ENCODE measurements at places on chromosomes 13 and 19.

DNA sequence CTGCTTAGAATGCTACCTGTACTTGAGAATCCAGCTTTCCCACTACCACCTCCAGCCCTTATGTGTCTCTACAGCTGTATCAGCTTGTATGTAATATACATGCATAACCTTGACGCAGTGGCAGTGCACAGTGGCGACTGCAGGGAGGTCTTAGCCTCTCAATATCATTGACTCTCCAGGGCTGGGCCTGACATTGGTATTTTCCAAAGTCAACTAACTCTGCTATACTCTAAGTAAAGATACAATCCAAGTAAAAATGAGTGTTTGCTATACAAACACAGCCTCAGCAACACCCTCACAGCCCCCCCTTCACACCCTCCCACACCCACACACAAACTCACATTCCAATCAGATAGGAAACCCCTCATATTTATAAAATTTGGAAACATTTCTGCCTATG is 6.7 kb upstream of the UBL3 start:
- DNase-seq, result no peak

DNA sequence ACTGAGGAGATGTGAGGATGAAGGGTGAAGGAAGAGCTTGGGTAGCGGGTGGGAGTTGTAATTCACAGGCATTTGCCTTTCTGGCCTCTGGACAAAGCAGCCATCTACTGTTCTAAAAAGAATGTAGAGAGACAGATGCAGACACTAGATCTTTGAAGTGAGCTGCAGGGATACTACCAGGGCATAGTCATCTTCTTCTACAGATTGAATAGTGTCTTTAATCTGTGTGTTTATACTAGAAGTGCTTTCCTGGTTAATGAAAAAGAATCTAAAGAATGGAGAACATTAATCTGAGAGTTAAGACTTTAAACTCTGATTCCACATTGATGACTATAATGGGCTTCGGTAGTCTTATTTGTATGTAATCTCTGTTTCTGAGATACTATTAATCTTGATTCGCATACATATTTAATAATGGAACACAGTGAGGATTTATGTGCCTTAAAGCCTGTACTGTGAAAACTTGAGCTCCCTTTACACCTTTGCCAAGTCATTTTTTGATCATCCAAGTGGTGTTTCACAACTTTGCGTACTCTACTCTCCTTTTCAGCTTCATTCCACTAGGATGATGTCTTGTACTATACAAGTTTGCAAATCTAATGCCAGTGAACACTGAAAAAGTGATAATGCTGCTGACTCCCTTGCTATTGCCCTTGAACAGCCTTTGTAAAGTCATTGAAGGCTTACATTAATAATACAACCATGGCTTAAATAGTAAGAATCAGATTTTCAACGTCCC is 2199.4 kb upstream of the PCDH20 start:
- no peak for DNase-seq

GRCh38 chr19:30878495-30878894 is 470.7 kb downstream of the TSHZ3 start:
- DNase-seq, result no peak

DNA sequence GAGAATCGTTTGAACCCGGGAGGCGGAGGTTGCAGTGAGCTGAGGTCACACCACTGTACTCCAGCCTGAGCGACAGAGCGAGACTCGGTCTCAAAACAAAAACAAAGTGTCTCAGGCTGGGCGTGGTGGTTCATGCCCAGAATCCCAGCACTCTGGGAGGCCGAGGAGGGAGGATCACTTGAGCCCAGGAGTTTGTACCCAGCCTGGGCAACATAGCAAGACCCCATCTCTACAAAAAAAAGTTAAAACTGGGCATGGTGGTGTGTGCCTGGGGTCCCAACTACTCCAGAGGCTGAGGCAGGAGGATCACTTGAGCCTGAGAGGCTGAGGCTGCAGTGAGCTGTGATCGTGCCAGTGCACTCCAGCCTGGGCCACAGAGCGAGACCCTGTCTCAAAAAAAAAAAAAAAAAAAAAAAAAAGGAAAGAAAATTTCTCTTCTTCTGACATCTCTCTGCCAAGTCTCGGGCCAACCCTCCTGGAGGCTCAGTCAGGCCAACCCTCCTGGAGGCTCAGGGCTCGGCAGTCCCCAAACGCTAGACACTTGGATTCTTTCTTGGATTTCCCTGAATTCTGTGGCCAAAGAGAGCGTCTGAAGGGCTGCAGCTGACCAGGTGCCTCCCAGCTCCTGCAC is 26.3 kb downstream of the ARID3A start:
- DNase-seq, result no peak

- DNase-seq, result no peak
Observed at GRCh38 chr19:13103581-13104359, 1.1 kb upstream of the LYL1 start.

- DNase-seq, result peak; percentile 80
Observed at GRCh38 chr19:1112268-1113029, 8.7 kb downstream of the GPX4 start.

GRCh38 chr13:20980430-20980829 is 77.9 kb upstream of the XPO4 start:
- DNase-seq, result no peak

DNA sequence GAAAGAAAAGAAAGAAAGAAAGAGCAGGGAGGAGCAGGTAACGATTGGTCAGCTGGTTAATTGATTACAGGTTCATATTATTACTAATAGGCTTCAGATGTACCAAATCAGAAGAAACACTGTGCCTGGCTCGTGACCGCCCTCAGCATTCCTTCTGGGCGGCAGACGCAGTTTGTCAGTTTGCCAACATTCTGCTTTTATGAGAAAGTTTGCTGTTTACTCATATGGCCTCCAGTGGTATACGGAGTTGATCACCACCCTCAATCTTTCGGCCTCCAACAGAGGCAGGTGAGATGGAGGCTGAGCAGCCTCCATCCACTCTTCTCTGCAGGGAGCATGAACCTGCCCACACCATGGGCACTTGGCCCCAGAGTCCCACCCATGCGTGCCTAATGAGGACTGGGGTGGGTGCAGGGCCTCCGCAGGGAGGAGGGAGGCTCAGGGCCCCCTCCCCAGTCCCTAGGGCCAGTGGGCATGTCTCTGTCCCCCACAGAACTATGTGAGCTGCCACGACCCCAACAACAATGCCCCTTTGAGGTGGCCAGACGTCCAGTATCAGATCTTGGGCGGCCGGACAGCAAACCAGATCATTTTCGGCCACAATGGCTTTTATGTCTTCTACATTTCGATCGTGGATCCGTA is 8.8 kb downstream of the PRR22 start:
- DNase-seq, result peak; percentile 54

GRCh38 chr19:12202250-12202649 is 39.4 kb downstream of the ZNF136 start:
- peak; percentile 15 for DNase-seq

GRCh38 chr13:89746554-89746953 is 1600.9 kb upstream of the MIR17HG start:
- DNase-seq, result no peak

DNA sequence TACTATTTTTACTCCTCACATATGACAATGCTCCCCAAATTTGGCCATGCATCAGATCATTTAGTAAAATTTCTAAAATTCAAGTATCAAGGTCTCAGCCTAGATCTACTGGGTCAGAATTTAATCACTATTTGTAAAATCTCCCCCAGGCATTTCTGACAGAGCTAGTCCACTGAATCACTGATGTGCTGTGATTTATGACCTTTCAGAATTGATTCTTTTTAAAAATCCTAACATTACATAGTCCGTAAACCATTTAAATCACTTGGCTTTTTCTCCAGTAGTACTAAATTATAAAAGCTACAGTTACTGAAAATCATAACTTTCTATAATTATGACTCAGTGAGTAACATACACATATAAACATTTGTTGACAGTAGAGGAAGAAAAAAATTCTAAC is 92.8 kb upstream of the RAP2A start:
- no peak for DNase-seq

DNA sequence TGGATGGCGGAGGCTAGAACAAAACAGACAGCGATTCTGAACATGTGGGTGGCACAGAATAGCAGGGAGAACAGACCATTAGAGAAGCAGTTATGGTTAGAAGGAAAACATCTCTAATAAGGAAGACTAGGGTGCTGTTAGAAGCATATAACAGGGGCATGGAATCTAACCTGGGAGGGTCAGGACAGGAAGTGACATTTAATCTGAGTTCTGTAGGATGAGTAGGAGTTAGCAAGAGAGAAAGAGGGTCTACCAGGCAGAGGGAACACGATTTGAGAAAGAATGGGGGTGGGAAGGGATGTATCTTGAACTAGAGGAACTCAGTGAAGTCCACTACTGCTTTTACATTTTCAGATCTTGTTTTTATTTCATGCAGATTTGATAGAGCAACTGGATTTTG is 48.6 kb downstream of the B3GLCT start:
- DNase-seq, result no peak

GRCh38 chr19:6062274-6062673 is 48.0 kb downstream of the RFX2 start:
- no peak for DNase-seq

DNA sequence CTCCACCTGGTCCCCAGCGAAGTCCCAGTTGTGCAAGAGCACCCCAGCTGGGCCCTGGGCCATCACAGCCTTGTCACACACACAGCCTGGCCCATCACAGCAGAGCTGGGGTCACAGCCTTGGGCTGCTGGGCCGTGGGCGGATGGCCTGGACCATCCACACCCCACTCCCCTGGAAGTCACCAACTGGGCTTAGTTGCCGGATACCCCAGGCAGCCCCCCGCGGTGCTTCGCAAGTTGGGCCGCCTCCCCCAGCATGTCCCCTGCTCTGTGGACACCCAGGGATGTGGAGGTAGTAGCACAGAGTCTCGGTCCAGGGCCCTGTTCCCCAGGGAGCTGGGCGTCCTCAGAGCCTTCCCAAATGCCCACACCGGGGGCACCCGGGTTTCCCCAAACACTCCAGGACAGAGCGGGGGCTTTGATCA is 4.5 kb upstream of the ZNF554 start:
- no peak for DNase-seq

DNA sequence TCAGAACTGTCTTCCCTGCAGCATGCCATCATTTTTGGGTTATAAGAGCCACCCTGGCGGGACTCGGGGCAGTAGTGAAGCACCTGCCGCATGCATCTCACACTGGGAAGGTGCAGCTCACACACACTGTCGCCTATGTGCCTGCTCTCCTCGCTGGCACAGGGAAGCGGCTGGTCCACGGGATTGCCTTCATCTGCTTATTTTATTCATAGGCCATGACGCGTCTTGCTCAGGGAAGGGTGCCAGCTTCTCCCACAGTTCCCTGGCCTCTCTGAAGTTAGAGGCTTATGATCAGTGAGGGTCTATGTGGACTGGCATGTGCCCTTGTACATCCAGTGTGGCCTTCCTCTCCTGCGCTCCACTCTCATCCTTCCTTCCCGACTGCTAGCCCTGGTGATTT is 150.0 kb downstream of the KLF12 start:
- DNase-seq, result no peak

- peak; percentile 40 for DNase-seq
Observed at GRCh38 chr19:44685877-44686276, 13.1 kb upstream of the CEACAM16 start.

DNA sequence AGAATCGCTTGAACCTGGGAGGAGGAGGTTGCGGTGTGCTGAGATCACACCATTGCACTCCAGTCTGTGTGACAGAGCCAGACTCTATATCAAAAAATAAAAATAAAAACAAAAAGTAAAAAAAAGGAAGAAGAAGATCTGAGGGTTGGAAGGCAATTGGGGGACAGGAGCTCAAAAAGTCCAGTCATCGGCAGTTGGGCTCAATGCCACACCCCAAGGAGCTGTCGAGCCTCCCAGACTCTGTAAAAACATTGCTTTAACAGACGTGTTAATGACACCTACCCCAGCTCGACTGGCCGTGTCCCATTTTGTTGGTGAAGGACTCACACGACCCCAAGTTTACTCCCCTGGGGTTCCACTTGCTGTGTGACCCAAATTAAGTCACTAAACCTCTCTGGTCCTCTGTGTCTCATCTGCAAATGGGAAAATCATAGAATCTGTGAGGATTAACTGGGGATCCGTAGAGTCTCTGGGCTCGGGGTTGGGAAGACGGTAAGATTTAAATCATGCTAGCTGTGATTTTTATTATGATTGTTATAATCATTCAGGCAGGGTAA is 7.0 kb downstream of the GNA15 start:
- DNase-seq, result no peak

- no peak for DNase-seq
Observed at GRCh38 chr19:8491574-8491973, 10.9 kb downstream of the PRAM1 start.

- peak; percentile 80 for DNase-seq
Observed at GRCh38 chr19:7888145-7888825, at the start of gene LRRC8E. LRRC8E (plus strand) TSS chr19:7888510; CDS start chr19:7895604, 7,094 bp downstream.

DNA sequence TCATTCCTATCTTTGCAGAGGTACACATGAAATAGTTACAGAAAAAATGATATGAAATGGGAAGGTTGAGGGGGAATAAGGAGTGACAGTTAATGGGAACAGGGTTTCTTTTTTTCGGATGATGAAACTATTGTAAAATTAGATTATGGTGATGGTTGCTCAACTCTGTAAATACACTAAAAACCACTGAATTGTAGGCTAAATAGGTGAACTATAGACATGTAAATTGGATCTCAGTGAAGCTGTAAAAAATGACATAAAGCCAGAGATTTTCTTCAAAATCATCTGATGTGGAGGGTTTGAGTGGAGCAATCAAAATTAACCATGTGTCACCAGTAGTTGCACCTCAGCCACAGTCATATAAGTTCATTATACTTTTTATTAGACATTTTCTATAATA is 6.6 kb upstream of the FLT3 start:
- DNase-seq, result no peak

- no peak for DNase-seq
Observed at GRCh38 chr19:14004619-14005348, 1.3 kb downstream of the RFX1 start.

DNA sequence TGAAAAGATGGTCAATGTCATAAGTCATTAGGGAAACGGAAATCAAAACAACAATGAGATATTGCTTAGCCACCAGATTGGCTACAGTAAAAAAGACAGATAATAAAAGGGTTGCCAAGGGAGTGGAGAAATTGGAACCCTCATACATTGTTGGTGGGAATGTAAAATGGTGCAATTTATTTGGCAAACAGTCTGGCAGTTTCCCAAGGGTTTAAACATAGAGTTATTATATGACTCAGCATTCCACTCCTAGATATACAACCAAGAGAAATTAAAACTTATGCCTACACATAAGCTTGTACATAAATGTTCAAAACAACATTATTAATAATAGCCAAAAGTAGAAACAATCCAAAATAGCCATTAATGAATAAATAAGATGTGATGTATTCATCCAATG is 9.9 kb upstream of the ZNF227 start:
- peak; percentile 39 for DNase-seq

- DNase-seq, result peak; percentile 86
Observed at GRCh38 chr19:48568345-48568886, 16.4 kb downstream of the SULT2B1 start.

GRCh38 chr13:48737689-48738088 is 84.0 kb downstream of the CYSLTR2 start:
- DNase-seq, result no peak

GRCh38 chr19:3810708-3811355 is 24.7 kb upstream of the MATK start:
- DNase-seq, result no peak

- no peak for DNase-seq
Observed at GRCh38 chr13:50714891-50715290, 128.6 kb downstream of the DLEU7 start.

- DNase-seq, result no peak
Observed at GRCh38 chr13:42965281-42965680, 26.8 kb downstream of the EPSTI1 start.
